ENCODE measurements at places on chromosomes 13 and 19.

GRCh38 chr19:5141129-5141849 is 172.4 kb downstream of the KDM4B start:
- no peak for DNase-seq

DNA sequence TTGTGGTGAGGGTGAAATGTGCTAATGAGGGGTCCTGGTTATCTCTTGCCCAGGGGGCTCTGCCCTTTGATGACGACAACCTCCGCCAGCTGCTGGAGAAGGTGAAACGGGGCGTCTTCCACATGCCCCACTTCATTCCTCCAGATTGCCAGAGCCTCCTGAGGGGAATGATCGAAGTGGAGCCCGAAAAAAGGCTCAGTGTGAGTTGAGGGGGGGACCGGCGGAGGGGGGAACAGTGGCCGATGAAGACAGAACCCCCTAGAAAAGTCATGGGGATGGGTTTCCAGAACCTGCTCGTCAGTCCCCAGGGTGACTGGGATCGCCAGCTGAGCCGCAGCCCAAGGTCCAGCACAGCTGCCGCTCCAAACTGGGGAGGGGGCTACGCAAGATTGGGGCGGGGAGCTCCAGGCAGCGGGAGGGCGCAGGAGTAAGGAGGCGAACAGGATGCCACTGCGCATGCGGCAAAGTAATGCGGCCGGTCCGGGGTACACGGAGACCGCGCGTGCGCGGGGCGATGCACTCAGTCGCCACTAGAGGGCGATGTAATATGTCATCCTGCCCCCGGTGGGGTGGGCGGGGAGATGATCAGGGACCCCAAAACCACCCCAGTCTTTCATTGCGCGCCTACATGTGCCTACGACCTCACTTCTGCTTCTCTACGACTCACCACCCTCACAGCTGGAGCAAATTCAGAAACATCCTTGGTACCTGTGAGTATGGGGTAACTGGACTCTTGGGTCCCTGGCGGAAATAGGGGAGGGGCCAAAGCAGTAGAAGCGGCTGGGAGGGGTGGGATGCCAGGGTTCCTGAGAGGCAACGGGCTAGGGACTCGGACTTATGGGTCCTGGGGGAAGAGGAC is 17.9 kb downstream of the BRSK1 start:
- peak; percentile 95 for DNase-seq

DNA sequence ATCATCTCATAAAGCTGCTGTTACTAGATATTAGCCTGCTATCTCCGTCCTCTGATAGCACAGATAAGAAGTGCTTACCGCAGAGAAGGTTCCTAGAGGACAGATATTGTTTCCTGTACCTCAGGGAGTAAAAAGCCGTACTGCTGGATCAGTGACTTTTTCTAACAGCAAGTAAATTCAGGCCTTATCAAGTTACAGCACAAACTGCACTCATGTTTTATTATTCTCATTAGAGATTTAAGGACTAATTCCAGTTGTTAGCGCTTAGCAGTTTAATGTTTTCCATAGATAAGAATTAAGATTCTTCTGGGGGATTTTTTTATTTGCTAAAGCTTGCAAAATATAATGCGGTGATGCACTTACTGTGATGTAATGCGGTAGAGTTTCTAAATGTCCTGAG is 119.0 kb upstream of the OBI1 start:
- DNase-seq, result no peak

DNA sequence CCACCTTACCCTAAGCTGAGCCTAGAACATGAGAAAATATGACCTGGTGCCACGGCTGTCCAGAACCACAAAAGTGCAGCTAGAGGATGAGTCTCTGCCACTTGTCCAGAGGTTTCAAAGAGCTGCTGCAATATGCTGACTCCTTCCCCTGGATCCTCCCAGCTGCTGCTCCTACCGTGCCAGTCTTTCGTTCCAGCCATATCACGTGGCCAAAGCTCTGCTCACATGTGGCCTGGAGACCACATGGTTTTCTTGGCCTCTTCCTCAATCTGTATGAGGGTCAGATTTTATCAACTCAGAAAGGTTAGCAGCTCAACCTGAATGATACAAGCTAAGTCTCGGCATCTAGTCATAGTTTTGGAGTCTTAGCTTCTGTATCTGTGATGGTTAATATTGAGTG is 3.2 kb upstream of the SACS start:
- DNase-seq, result no peak

- no peak for DNase-seq
Measured at GRCh38 chr13:42189061-42189460, 82.9 kb upstream of the AKAP11 start.

DNA sequence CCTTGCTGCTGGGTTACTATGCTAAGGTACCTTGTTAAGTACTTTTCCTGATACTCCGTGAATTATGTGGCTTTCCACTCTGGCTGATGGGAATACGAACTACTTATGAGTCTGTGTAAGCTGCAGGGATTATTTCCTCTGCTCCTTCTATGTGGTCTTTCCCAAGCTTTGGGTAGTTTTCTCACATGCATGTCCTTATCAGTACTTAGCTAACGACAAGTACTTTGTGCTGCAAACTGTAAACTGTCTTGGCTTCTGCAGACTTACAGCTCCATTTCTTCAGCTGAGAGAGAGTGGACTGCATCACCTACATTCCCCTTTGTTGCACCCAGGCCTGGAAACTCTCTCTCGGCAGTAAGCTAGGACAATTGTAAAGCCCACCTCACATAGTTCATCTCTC is 76.6 kb downstream of the FGF9 start:
- DNase-seq, result no peak

- DNase-seq, result no peak
Measured at GRCh38 chr19:42468273-42468796, 25.6 kb upstream of the CXCL17 start.

- DNase-seq, result peak; percentile 76
Measured at GRCh38 chr19:3359015-3359918, 7.1 kb upstream of the NFIC start.

- DNase-seq, result no peak
Measured at GRCh38 chr13:39484506-39485313, 118.3 kb downstream of the LHFPL6 start.

Measured in activated CD4-positive, alpha-beta T cell treated with anti-CD3 and anti-CD28 coated beads, Interleukin-2, amount 50 U/mL, for 4 hours (primary cell).